ENCODE measurements at places on chromosomes 11 and 22. TPM values are rescaled to one million over a fixed set of nuclear protein-coding genes. Genes with fewer than 3 reads are reported as not detected.

The TEAD1 gene
- 21.4 TPM for total RNA-seq

The SUSD2 gene
- total RNA-seq: 1.2 TPM

The CYP2D6 gene
- total RNA-seq: 0.79 TPM

The KCTD14 gene
- total RNA-seq: 13.1 TPM

The OR52I1 gene
- not detected for total RNA-seq

The FAT3 gene
- total RNA-seq: 2.3 TPM

The CRY2 gene
- total RNA-seq: 17.0 TPM

The SMTNL1 gene
- total RNA-seq: not detected

The OR51I1 gene
- total RNA-seq: 0.28 TPM

The PMM1 gene
- total RNA-seq: 16.1 TPM

The APOL5 gene
- total RNA-seq: not detected

The PRRG4 gene
- 4.4 TPM for total RNA-seq

The ZNF408 gene
- total RNA-seq: 5.1 TPM

The MB gene
- 6.6 TPM for total RNA-seq

The CATSPER1 gene
- total RNA-seq: 0.41 TPM

The SYT7 gene
- 17.9 TPM for total RNA-seq

The CNGA4 gene
- total RNA-seq: 0.14 TPM

The LGALS12 gene
- total RNA-seq: not detected

The MSANTD4 gene
- 8.6 TPM for total RNA-seq

The OR4D11 gene
- total RNA-seq: not detected

Measured in pancreas (tissue), 10 donors.